ENCODE measurements at places on chromosomes 4 and X.

GRCh38 chrX:86066998-86067397, 19.6 kb upstream of the CHM start:
- no peak for DNase-seq

DNA sequence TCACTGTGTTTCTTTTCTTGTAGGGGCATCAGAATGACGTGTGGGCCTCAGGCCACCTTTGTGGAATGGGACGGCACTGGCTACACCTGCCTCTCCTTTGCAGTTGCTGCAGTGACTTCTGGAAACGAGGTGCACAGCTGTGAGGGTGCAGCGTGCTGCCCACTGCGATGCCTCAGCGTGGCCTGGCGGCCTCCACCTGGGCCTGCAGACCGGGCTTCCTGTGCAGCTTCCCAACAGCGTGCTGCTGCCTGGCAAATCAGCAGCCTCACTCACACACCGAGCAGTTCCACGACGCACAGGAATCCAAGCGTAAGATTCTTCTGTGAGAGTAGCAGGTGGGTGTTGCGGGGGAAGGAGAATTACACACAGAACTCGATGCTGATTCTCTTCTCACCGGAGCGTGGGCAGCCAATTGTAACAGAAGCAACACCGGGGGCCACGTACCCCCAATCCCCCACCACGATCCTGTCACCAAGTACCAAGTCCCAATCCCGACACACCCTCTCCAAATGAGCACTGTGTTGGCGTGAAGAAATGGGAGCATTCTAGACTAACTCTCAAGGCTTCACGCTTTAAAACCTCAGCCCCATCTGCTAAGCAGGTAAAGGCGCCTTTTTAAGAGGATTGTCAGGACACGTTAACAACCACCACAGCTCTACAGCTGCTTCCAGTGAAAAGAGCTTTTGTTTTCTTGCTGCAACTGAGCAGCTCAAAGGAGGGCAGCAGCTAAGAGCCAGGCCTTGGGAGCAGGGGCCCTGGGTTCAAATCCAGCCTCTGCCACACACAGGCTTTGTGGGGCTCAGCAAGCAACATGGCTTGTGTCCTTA, 16.9 kb downstream of the WDR1 start:
- no peak for DNase-seq

- no peak for DNase-seq
Measured at GRCh38 chrX:15751155-15751819, 13.2 kb downstream of the CA5B start.

DNA sequence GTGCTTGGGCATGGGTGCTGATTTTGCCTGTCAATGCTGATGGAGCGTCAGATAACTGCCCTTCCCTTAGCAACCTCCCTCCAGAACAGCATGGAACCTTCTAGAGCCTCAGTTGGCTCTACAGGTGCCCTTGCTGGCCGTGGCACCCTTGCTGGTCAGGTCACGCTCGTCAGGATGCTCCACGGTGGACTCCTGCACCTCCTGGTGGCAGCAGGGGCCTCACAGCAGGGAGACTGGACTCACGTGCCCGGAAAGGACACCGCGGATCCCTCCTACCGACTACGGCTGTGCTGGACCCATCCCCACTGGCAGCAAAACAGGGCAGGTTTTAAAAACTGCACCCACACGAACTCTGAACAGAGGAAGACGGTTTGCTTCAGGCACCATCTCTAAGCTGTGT, 82.1 kb upstream of the AFAP1 start:
- peak; percentile 39 for DNase-seq

- DNase-seq, result no peak
Measured at GRCh38 chr4:3207531-3208037, 41.4 kb upstream of the MSANTD1 start.

DNA sequence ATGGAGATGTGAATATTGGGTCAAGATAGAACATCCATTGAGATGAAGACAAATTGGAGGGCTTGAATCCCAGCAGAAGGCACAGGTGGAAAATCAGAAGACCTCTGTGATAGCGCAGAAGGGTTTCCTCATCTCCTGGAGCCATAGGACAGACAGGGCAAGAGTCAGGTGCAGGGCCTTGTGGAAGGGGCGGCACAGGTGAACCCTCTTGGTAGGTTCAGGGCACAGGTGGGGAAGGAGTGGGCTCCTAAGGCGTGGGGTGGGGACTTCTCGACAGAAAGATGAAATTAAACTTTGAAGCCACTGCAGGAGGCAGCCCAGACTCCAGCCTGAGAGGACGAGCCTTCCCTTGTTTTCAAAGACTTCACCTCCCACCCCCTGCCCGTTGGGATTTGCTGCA, 9.3 kb upstream of the RGS12 start:
- DNase-seq, result no peak

- DNase-seq, result peak; percentile 53
Measured at GRCh38 chrX:11770320-11770719, 12.3 kb downstream of the MSL3 start.

DNA sequence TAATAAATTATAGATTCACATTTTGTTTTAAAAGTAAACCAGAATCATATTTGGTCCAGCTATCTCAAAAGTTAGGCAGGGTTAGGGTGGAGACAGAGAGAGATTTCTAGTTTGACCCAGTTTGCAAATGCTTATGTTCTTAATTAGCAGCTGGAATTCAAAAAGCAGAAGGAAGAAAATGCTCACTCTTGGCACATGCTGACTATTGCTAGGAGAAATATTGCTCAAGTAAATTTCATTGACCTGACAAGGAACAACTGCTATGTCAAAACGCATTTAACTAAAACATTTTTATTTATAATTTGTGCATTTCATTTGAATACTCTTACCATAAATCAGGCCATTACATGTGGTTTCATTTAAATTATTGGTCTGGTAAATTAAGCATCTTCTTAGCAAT, 131.8 kb downstream of the GLRA3 start:
- DNase-seq, result no peak
